ENCODE measurements at places on chromosomes 13 and 19.

DNA sequence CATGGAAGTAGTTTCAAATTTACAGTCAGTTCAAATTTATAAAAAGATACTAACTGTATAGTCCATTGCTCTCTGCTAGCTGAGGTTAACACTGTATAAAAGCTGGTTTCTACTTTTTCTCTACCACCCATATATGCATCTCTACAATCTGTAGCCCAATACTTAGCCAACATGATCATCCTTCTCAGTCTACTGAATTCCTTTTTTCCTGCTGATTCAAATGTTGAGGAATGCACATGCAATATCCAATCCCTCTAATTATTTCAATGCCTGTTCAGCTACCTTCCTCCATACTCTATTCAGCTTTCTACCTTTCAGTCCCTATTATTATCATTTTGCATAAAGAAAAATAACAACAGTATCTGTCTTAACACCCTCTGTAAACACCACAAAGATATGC is 15.6 kb downstream of the KPNA3 start:
- no peak for DNase-seq

GRCh38 chr13:30257468-30258099 is 49.8 kb downstream of the KATNAL1 start:
- no peak for DNase-seq

- DNase-seq, result no peak
Observed at GRCh38 chr19:19081642-19082151, 17.9 kb downstream of the SLC25A42 start.

GRCh38 chr13:88434953-88435352 is 763.8 kb downstream of the SLITRK5 start:
- DNase-seq, result no peak

DNA sequence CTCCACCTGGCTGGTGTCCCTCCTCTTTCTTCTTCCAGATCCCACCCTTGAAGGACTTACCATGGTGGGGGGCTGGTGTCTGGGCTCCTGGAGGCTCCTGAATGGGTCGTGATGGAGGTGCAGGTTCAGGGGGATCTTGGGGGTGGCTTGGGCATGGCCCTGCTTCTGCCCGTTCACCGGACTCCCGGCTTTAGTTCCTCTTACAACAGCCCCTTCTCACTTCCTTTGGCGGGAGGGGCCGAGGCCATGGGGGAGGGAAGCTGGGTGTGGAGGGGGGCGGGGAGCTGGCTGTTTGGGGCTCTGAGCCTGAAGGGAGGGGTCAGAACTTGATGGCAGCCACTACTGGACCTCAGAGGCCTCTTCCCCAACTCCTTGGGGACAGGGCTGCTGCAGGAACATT is at the start of gene MYO1F:
Gene MYO1F, minus strand, starts transcription at position 196 of the 400 bp plus-strand sequence. Its CDS starts 133 bp downstream, at position 63.
- no peak for DNase-seq

- DNase-seq, result no peak
Observed at GRCh38 chr19:7748171-7748570, 837 bp upstream of the CD209 start.

All from DMS153 (cell line).